ENCODE measurements at places on chromosomes 13 and 19.

DNA sequence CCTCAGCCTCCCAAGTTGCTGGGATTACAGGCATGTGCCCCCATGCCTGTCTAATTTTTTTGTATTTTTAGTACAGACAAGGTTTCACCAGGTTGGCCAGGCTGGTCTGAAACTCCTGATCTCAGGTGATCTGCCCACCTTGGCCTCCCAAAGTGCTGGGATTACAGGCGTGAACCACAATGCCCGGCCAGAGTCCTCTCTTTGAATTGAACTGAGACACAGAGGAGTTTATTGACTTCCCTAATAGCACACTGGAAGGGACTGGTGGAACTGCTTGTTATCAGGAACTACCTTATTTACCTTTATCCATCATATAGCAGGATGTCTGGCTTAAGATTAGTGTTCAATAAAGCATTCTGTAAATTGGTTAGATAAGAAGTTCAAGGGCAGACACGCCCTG is 613.8 kb downstream of the EFNB2 start:
- DNase-seq: no peak

GRCh38 chr19:5926641-5927440 is 12.8 kb downstream of the CAPS start:
- no peak for DNase-seq

DNA sequence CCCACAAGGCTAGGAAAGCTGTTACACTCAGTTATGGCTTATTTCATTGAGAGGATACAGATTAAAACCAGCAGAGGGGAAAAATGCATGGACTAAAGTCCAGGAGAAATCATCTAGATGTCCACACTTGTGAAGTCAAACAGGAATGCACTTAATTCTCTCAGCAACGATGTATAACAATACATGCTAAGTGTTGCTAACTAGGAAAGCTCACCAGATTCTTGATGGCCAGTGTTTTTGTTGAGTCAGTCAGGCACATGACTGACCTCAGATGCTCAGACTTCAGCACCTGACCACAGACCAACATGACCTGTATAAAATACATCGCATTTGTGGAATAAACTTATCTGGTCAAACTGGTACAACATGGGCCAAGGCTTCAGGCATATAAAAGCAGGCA is 470.2 kb upstream of the PRR20A start:
- DNase-seq: no peak

DNA sequence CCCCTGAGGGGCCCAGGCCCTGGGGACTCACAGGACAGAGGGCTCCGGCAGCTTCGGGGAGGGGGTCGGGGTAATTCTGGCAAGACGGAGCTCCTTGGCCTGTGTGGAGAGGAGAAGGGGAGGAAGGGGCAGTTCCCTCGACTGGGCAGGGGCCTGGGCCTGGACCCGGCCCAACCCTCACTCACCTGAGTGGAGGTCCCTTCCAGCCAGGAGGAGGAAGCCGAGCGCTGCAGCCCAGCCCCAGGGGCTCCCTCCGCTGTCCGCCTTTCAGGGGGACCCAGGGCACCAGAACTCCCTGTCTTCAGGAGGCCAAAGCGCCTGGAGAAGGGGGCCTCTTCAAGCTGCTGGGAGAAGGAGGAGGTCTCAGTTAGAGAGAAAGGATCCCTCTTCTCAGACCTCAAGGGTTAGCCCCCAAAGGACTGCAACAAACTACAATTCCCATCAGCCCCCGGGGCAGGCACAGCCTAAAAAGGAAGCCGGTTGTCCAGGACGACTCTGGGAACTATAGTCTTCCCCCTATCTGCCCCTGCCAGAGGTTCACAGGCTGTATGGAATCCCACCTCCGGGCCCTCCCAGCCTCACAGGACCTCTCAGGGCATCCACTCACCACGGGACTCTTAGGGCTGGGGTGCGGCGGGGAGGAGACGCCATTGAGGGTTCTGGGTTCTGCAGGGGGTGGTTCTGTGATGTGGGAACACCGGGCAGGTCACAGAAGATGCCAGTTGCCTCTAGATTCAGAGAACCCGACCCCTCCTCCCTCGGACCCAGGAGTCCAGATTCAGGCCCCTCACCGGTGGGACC is 19.8 kb downstream of the EPS8L1 start:
- no peak for DNase-seq

GRCh38 chr19:41217741-41218140 is 1.3 kb upstream of the AXL start:
- DNase-seq: no peak

GRCh38 chr13:21208652-21209154 is 32.2 kb downstream of the MRPL57 start:
- DNase-seq: no peak
